NCI-H748 treated with DMSO at 0.1 percent for 48 hours (cell line): ENCODE measurements at places on chromosomes 3 and 15.

- no peak for DNase-seq
Measured at GRCh38 chr3:52528586-52529375, 4.9 kb downstream of the NT5DC2 start.

- DNase-seq = no peak
Measured at GRCh38 chr3:54283470-54283869, 161.1 kb downstream of the CACNA2D3 start.

GRCh38 chr15:50137893-50138292 lies 18.9 kb upstream of the ATP8B4 start:
- DNase-seq = no peak

DNA sequence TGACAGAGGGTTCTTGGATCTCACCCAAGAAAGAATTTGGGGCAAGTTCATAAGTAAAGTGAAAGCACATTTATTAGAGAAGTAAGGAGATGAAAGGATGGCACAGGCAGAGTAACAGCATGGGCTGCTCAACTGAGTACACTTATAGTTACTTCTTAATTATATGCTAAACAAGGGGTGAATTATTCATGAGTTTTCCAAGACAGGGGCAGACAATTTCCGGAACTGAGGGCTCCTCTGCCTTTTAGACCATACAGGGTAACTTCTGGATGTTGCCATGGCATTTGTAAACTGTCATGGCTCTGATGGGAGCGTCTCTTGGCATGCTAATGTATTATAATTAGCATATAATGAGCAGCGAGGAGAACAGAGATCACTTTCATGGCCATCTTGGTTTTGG lies 221.2 kb upstream of the STT3B start:
- DNase-seq = no peak

GRCh38 chr3:67031986-67032385 lies 33.9 kb downstream of the KBTBD8 start:
- DNase-seq = no peak
